ENCODE measurements at places on chromosomes 3 and 15.

DNA sequence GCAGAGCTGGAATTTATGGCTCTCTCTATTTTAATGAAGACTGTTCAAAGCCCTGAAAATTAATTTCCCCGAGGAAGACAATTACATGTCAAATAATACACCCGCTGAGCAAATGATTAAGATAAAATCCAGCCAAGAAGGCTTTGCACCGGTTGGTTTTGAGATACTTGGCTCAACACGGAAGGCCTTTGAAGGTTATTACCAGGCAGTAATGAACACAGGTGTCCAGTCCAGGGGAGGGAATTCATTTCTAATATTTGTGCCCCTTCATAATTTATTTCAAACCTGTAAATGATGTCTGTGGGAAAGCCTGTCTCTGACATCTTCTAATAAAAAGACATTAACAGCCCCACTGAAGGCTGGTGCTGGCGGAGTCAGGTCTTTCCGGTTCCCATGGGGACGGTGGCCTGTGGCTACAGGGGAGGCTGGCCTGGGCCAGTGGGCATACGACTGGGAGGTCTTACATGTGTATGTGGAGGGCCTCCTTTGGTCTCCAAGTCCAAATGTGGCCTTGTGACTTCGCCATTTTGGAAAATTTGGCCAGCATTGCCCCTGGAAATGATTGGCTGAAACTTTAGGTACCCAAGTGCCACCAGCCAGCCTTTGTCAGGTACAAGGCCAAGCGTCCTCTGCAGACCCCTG, 49.9 kb upstream of the IQSEC1 start:
- DNase-seq: no peak

GRCh38 chr3:80244390-80244789, 476.6 kb upstream of the ROBO1 start:
- no peak for DNase-seq

- DNase-seq: no peak
Observed at GRCh38 chr3:94009608-94010007, 18.8 kb downstream of the STX19 start.

GRCh38 chr3:79284781-79285180, 483.0 kb downstream of the ROBO1 start:
- DNase-seq: no peak

GRCh38 chr15:63048776-63049665, 6.5 kb downstream of the TPM1 start:
- DNase-seq: peak; percentile 31

DNA sequence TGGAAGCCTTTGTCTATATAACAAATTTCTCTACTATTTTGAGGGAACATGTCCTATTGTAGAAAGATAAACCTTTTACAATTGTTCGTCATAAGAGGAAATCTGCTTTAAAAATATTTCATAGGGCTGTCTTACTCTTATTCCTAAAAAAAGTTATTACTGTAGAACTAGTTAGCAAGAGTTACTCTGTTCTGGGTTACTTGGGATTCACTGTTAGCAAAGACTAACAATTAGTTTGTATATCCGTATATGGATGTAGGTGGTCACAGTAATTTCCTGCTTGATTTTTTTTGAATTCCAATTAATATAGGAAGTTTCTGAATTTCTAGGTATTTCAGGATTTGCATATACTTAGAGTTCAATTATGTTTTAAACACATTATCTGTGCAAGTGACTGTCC, 413.5 kb downstream of the RBMS3 start:
- DNase-seq: no peak

- no peak for DNase-seq
Observed at GRCh38 chr3:45330510-45331295, 57.7 kb upstream of the LARS2 start.

GRCh38 chr15:70013656-70014313, 83.9 kb downstream of the TLE3 start:
- DNase-seq: no peak

GRCh38 chr3:56831572-56831971, 29.8 kb upstream of the ARHGEF3 start:
- DNase-seq: no peak

- DNase-seq: no peak
Observed at GRCh38 chr3:56825567-56826438, 24.1 kb upstream of the ARHGEF3 start.

DNA sequence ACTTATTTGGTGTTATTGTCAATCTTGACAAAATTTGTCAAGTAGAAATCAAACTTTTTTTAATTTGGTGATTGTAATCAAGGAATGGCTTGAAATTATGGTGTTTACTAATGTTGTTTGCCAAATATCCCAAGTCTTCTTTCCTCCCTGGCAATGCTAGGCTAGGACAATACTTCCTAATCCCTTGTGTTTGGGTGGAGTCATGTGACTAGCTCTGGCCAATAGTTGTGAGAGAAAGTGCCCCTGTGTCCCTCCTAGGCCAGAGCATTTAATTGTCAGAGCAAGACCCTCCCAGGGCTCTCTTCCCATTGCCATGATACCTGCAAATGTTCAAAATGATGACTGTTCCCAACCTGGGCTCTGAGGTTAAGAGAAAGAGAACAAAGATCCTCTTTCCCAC, 132.7 kb downstream of the ANXA2 start:
- no peak for DNase-seq

DNA sequence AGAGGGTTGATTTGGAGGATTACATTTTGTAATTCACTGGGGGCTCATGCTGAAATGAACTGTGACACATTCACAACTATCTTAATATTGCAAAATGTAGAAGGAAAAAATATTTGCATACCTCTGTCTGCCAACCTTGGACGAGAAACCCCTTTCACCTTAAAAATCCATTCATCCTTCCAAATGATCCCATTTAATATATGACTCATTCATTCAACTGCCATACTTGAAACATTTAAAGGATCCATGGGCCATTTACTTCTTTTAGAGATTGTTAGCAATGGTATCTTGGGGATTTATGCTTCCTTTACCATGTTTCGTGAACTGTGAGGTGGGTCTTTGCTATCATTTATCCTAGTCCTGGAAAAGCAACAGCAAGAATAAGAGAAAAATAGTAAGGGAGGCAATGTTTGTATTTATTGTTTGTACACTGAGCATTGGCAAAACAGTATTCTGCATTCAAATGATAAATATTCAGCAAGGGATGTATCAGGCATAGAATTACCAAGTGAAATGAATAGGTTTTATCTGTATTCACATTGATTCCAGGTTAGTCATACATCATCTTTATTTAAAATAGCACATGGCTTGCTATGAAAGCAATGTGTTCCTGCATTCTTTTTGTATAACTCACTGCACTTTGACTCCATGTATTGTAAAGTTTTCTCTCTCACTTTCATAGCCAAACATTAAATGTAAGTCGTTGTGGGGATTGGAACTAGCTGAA, 378.1 kb downstream of the NSUN3 start:
- DNase-seq: no peak

DNA sequence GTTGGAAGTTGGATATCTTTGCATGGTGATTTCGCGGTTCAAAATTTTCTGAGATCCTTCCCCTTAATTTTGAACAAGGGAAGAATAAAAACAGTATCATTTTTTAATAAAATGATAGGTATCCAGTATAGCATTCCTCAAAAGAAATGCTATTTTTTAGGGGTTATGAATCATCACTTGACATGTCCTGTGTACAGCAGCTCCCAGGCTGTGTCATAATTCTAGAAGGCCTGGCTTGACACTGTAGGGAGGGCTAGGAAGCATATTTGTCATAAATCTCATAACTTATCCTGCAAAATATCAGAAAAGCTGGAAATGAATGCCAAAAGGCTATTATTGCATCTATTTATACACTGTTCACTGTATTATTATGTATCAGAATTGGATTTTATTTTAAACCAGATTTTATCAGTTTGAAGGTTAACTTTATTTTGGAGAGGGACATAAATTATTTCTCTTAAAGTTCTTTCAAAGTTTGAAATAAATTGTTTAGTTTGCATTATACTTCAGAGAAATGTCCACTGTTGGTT, 539.1 kb upstream of the ROBO2 start:
- no peak for DNase-seq

DNA sequence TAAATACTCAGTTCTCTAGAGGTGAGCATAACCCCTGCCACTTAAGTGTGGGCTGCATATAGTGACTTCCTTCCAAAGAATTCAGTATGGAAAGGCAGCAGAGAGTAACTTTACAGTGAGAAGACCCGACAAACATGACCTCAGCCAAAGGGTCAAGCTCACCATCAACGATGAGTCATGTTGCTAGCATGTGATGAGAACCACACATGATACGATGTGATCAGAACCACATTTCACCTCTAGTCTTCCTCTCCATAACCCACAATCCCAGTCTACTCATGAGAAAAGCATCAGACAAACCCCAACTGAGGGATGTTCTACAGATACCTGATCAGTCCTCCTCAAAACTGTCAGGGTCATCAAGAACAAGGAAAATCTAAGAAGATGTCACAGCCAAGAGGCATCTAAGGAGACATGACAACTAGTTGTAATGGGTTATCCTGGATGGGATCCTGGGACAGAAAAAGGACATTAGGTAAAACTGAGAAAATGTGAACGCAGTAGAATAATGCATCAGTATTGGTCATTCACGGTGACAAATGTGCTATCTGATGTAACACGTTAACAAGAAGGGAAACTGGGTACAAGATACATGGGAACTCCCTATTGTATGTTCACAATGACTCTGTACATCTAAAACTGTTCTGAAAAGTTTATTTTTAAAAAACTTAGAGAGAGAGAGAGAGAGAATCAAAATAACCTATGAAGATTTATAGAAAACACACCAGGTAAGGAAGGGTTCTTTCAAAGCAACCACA, 28.3 kb downstream of the SEC61A1 start:
- DNase-seq: no peak

GRCh38 chr3:48855681-48856447, 8.2 kb upstream of the PRKAR2A start:
- no peak for DNase-seq

- no peak for DNase-seq
Observed at GRCh38 chr3:143283432-143284128, 164.0 kb downstream of the CHST2 start.

GRCh38 chr15:57172925-57173324, 203.4 kb upstream of the CGNL1 start:
- DNase-seq: no peak

DNA sequence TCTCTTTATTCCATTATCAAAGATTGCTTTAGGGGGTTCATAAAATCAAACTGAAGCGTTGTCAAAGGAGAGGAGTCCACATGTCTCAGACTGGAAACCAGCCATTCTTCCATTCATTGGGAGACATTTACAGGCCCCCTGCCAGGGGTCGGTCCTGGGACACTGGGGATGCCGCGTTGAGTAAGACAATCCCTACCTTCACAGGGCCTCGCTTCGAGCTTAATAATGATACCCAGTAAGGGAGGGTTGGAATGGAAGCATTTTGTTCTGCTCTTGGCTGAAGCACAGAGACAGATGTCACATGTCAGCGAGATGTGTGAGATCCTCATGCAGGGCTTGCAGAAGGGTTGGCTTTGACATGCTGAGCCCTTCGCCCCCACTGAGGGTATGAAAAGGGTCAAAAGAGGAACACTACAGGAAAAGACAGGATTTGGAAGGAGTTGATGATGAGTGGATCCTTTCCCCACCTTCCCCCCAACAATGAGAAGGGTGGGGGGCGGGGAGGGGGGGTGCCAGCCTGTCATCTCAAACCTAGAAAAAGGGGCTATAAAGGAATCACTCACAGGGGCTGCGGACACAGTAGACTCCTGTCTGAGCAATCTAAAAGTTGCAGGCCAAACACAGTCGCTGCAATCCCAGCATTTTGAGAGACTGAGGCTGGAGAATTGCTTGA, 25.6 kb upstream of the ARL8B start:
- no peak for DNase-seq

DNA sequence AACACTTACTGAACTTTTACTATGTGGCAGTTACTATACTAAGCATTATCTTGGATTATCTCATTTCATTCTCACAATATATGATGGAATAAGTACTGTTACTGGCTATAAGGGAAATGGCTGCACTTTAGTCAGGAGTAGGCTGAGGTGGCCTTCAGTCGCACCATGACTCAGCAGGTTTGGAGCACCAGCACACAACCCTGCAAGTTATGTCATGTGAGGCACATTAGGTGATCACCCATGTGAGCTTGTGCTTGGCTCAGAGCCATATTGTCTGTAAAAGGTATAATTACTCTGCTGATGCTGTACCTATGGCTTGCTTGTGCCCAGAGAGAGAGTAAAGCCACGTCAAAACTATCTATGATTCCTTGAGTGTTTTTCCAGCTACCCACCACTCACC, 54.1 kb upstream of the TIPARP start:
- DNase-seq: no peak

- DNase-seq: no peak
Observed at GRCh38 chr3:32498252-32498651, 4.4 kb downstream of the CMTM6 start.

DNA sequence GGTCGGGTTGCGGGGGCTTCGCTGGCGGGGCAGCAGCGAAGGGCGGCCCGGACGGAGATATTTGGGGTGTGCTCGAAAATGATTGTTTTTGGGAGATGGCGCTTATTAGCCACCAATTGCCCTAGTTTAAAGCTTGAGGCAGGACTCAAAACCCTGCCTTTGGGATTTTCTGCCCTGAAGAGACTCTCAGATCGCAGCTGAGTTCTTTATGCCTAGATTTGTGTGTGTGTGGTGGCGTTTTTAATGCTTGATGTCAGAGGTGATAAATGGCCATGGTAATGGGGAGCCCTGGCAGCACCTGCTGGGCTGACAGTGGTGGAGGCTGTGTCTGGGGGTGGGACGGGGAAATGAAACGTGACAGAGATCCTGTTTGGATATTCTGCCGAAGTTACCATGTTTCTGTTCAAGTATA, 604 bp downstream of the KCTD6 start:
- no peak for DNase-seq

GRCh38 chr3:81027344-81027743, 734.1 kb downstream of the GBE1 start:
- no peak for DNase-seq

DNA sequence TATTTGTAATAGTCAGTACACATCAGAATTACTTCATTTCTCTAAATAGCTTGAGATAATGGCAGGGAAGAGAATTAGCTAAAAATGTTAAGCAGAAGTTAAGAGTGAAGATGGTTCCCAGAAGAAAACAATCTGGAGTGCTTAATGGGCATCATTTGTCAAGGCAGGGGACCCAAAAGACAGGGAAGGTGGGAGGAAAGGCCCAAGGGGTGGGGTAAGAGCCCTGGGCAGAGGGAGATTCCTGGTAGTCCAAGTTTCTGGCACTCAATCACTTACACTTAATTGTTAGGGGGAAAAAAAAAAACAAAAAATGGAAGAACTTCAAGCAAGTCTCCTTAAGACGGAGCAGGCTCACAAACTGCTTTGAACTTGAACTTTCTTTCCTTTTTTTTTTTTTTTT, 28.9 kb downstream of the TNFAIP8L3 start:
- DNase-seq: no peak

- no peak for DNase-seq
Observed at GRCh38 chr3:66419036-66419435, 81.8 kb downstream of the LRIG1 start.

DNA sequence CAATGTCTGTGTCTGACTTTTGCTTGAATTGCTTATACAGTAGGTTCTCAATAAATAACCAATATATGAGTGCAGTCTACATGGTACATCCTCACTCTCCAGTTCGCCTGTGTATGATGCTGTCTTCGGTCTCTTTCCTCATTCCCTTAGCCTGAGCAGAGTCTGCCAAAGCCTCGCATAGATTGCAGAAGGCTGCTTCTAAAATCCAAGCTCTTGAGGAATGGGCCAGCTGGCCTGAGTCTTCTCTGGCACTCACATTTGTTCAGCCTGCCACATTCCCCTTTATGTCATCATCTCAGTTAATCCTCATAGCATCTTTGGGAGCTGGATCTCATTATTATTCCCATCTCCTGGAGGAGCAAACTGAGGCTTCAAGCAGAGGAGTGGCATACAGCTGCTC, 27.2 kb upstream of the ADAMTS7 start:
- no peak for DNase-seq

- DNase-seq: no peak
Observed at GRCh38 chr15:39144613-39145499, 436.0 kb upstream of the THBS1 start.

- no peak for DNase-seq
Observed at GRCh38 chr15:42820811-42821210, 83.9 kb upstream of the CDAN1 start.
